ENCODE measurements at places on chromosomes 7 and 10.

- no peak for DNase-seq
These were observed 133.2 kb downstream of the PKD1L1 start for GRCh38 chr7:47814905-47815613.

DNA sequence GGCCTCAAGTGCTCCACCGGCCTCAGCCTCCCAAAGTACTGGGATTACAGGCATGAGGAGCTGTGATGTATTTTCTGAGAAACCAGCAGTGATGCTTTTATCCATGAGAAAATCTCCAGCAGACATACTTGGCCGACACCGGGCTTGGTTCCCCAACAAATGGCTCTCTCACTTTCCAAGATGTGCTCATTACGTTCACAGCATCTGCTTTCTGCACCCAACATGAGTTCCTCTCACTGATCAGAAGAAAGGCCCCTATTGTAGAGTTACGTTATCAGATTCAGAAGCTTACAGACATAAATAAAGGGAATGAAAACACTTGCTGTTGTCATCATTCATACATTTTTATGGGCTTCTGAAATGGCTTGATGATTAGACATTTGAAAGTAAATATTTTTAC, 95.0 kb downstream of the CALD1 start:
- DNase-seq, result no peak

DNA sequence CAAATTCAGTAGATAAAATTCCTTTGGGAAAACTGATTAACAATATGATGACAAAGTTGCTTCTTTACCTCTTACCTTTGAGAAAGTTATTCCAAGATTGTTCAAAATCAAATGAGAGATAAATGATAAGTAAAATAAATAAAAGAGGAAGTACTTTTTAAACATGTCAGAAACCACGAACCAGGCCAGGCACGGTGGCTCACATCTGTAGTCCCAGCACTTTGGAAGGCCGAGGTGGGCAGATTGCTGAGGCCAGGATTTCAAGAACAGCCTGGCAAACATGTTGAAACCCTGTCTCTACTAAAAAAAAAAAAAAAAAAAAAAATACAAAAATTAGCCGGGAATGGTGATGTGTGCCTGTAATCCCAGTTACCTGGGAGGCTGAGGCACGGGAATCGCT, 296.6 kb downstream of the HGF start:
- no peak for DNase-seq

DNA sequence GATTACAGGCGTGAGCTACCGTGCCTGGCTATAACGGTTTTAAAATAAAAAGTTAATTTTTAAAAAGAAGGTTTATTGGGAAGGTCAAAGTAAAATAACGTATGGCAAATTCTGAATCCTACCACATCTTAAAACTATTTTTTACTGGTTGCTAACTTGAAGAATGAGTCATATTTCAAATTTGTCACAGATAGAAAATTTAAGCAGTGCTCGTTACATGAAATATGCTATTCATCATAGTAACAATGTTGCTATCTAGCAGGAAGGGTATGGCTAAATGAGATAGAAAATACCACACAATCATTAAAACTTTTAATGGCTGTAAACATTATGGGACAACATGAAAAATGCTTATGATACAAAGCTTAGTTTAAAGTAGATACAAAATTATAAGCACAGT, 500.5 kb downstream of the PHTF2 start:
- DNase-seq, result no peak

GRCh38 chr10:120012131-120012400, 119.5 kb downstream of the SEC23IP start:
- DNase-seq, result no peak
